ENCODE measurements at places on chromosomes 6 and 20.

- no peak for DNase-seq
Measured at GRCh38 chr6:140043357-140043756, 668.9 kb upstream of the CITED2 start.

DNA sequence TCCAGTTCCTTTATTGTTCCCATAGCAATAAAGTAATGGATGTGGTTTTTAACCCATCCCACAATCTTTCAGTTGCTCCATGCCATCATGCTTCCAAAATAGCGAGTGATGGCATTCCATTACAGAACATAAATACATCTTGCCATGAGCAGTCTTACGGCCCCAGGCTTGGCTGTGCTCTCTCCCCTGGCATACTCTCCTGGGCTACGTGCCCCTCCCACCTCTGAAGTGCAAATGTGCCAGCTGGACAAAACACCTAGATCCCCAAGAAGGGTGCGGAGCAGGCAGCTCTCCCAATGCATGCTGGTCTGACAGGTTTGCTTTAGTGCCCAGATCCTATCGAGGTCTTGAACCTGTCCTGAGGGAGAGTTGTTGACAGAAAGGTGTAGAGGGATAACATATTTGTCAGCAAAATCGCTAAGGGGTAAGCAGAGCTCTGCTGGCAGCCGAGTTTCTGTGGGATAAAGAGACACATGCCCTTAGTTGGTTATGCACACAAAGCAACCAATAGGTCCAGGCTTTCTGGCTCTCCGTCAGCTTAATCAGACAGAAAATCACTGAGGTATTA lies 43.9 kb upstream of the PAX1 start:
- no peak for DNase-seq

DNA sequence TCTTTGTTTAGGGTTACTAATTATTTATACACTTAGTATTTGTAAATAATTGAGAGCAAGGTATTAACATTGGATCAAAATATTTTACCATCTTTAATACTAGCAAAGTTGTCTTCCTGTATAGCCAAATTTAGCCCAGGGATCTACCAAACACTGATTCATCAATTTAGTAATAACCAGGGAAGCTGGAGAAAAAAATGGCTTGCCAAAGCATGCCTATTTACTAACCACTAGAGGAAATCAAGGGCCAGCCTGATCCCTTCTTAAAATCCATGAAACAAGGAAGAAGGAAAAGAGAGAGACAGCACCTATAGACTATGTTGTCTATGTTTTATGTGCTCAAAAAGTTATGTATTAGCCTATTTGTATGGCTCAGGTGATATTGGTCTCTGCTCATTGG lies 450.3 kb upstream of the GJE1 start:
- DNase-seq: no peak

GRCh38 chr6:18997375-18997826 lies 610.3 kb downstream of the RNF144B start:
- DNase-seq: peak; percentile 11

DNA sequence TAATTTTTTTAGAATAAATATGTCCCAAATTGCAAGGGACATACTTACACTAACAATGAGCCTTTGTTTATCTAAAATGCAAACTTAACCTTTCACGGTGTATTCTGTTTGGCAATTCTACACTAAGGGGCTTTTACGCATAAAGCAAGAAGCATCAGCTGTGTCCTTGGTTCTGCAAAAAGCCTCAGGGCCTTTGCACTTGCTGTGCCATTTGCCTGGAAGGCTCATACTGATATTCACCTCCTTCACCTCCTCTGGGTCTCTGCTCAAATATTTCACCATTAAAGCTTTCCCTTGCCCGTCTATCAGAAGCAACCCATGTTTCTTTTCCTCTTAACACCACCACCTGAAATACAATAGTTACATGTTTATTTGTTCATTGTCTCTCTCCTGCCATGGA lies 8.9 kb upstream of the BMP7 start:
- no peak for DNase-seq

GRCh38 chr6:139763468-139764210 lies 389.2 kb upstream of the CITED2 start:
- DNase-seq: no peak

GRCh38 chr20:44004306-44004915 lies 89.8 kb downstream of the TOX2 start:
- no peak for DNase-seq

- DNase-seq: no peak
Measured at GRCh38 chr6:24157886-24158285, 31.9 kb downstream of the NRSN1 start.

DNA sequence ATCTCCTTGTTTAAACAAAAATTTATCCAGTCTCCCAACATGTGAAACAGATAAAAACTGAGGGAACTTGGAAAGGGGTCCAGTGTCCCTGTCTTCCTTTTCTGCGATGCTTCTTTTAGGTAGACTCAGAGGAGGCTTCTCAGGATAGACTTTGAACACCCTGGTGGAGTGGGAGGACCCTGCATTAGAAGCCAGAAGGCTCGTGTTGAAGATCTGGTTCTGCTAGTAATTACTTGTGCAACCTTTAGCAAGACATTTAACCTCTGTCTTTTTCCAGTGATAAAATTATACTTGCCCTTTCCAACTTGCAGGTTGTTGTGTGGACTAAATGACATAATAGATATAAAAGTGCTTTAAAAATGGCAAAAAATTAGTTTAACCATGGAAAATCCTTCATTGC lies 67.1 kb upstream of the PREP start:
- DNase-seq: no peak

- DNase-seq: no peak
Measured at GRCh38 chr20:49179368-49180277, 8.5 kb downstream of the STAU1 start.

- no peak for DNase-seq
Measured at GRCh38 chr6:151782560-151782959, 24.9 kb upstream of the ESR1 start.

GRCh38 chr6:157861814-157862213 lies 38.8 kb downstream of the SNX9 start:
- DNase-seq: no peak

- DNase-seq: no peak
Measured at GRCh38 chr6:138988469-138988834, 399 bp upstream of the REPS1 start.

GRCh38 chr20:58174708-58175280 lies 53.7 kb downstream of the ANKRD60 start:
- no peak for DNase-seq

DNA sequence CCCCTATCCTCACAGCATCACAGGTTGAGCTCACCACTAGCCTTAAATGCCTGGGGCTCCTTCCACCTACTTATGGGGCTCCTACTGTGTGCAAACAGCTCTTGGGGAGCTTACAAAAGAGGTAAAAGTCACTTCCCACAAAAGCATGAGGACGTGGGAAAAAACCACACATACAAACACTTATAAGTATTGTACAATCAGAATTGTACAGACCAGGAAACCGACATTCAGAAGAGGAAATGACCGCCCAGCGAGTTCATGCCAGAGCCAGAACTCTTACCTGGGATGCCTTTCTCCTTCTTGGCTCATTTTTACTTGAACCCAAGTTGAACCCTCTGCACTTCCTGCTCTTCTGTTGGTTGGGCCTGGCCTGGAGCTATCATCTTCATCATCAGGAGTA lies 6.3 kb upstream of the PPP1R16B start:
- DNase-seq: no peak

DNA sequence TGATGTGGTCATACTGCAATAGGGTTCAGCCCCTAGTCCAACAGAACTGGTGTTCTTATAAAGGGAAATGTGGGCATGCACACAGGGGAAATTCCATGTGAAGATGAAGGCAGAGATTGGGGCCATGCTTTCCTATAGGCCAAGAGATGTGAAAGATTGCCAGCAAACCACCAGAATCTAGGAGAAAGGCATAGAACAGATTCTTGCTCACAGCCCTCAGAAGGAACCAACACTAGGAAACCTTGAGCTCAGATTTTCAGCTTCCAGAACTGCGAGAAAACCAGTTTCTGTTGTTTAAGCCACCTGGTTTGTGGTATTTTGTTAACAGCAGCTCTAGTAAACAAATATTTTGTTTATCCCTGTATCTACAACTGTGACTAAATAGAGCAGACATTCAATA lies 197.6 kb upstream of the CITED2 start:
- DNase-seq: no peak

DNA sequence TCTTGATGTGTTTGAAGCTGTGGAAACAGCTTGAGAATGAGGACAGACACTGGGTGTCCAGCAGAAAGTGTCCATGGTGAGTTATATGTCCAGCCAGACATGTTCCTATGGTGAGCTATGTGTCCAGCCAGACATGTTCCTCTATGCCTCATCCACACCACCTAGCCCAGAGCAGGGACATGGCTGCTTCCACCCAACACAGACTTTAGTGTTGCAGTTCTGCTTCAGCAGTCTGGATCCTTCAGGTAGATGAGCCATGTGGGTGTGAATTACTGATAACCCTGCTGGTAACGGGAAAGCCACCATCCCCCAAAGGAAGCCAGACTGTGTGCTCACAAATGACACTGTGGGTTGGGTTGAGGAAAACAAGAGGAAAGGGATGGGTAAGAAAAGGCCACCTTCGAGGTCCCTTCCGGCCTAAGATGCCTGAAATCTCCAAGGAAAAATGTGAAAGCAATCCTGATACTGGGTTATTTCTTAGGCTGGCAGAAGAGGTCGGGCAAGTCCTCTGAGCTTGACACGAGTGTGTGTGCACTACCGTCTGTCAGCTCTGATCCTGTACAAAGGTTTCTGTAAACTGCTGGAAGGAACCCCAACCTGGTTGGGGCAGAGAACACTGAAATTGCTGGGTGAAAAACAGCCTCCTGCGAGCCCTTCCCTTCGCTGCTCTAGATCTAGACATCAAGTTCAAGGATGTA lies 77.8 kb downstream of the NINL start:
- DNase-seq: no peak

DNA sequence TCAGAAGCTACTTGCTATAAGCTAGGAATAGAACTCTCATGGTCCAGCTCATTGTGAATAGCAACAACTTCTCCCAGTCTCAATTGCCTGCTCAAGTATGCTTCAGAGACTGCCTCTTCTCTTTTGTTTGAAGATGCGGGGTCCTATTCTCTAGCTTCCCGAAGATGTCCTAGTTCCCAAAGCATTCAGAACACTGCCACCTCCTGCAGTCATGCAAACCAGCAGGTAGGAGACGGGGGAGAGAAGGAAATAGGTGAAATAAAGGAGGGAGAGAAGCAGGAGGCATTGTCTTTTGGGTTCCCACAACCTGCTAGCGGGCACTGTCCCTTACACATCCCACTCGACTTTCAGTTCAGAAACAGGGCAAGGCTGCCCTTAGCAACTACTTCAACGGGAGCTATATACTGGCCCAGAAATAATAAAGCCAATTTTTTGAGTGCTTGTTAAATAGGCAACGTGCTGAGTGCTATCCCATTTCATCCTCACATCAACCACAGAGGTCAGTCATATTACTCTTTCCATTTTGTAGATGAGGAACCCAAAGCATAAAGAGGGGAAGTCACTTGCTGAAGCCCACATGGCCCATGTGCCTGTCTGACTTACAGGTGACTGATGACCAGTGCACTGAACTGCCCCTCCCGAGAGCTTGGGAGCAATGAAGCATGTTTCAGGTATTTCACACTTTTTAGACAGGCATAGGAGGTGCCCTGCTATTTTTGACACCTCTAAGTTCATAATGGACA lies 61.9 kb upstream of the ATXN1 start:
- DNase-seq: no peak

GRCh38 chr6:1946583-1946982 lies 298.8 kb downstream of the GMDS start:
- DNase-seq: no peak

- DNase-seq: no peak
Measured at GRCh38 chr6:85462673-85463072, 12.8 kb downstream of the NT5E start.

GRCh38 chr6:129565811-129566210 lies 144.2 kb downstream of the ARHGAP18 start:
- no peak for DNase-seq

- no peak for DNase-seq
Measured at GRCh38 chr6:22219925-22220324, 76.9 kb downstream of the PRL start.

- DNase-seq: no peak
Measured at GRCh38 chr6:163415620-163416556, 1.4 kb downstream of the QKI start.

GRCh38 chr6:68689910-68690309 lies 54.8 kb downstream of the ADGRB3 start:
- no peak for DNase-seq

DNA sequence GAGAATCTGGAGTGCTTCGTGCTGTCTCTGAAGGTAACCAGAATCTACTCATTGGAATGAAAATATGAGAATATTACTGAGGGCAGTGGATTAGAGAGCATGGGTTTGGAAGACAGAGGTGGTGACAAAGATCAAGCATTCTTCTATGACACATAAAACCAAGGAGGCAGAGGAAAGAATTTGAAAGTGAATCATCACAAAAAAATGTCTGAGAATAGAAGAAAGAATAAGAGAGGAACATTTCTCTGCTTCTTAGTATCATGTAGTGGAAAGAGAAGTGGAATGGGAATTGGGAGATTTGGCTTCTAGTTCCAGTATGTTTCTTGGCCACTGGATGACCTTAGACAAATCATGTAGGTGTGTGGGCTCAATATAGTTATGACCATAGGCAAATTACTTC lies 474.0 kb downstream of the TFAP2B start:
- DNase-seq: no peak

GRCh38 chr6:151044465-151045441 lies 179.3 kb downstream of the MTHFD1L start:
- no peak for DNase-seq

- DNase-seq: no peak
Measured at GRCh38 chr6:36127462-36128016, 2.8 kb upstream of the MAPK13 start.

GRCh38 chr6:131424475-131424874 lies 148.6 kb upstream of the ARG1 start:
- DNase-seq: no peak

DNA sequence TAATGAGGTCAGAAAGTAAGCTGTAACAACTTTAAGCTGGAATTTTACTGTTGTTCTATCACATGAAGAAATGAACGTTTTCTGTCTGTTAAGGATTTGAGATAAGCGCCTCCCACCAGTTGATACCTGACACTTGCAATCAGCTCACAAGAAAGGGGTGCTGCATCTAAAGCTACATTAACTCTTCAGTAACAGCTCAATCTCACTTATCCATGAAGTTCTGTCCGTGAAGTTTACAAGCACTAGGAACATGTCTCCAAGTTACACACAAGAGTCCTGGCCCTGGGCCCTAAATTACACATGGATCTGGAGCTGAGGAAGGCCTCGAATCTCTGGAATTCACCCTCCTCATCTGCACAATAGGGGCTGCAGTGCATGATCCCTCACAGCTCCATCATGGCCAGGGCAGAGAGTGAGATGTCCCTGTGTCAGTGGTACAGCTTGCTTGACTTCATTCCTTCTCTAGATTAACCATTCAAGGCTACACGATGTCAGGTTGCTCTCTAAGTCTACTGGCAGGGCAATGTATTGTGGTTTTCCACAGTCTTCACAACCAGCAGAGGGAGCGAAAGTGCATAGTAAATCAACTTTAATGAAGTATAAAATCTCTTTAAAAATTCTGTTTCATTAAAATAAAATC lies 182.4 kb upstream of the MCHR2 start:
- no peak for DNase-seq
